ENCODE measurements at places on chromosomes 12 and 14.

DNA sequence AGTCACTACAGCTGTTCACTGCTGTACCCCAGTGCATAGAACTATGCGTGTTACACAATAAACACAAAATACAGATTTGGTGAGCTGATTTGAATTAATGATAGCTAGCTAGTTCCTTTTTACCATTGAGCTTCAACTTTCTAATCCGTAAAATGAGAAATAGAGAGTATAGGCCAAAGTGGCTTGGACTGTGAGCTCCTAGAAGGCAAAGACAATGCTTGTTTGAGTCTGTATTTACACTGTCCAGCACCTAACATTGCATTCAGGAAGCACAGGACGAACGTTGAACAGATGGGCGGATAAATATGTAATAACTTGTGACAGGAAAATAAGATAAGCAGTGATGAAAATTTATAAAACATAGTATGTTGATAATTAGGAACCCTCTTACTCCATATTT lies 31.5 kb downstream of the SLC17A8 start:
- no peak for DNase-seq

GRCh38 chr12:89357297-89357730 lies 5.0 kb upstream of the DUSP6 start:
- no peak for DNase-seq

DNA sequence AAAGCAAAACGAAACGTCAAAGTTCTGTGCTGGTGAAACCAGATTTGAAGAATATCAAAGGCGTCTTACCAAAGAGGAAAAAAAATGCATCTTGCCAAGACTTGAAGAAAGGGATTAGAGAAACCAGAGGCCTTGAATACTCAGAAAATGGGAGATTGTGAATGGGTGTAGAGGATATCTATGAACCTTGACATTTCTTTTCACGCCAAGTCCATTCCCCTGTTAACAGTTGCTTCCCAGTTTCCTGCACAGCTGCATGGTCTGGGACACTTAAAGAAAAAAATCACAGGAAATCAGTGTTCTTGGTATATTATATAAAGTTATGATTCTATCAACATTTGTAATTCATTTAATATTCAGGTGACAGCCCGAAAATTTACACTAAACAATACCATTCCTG lies 1.4 kb upstream of the GTF2A1 start:
- no peak for DNase-seq

DNA sequence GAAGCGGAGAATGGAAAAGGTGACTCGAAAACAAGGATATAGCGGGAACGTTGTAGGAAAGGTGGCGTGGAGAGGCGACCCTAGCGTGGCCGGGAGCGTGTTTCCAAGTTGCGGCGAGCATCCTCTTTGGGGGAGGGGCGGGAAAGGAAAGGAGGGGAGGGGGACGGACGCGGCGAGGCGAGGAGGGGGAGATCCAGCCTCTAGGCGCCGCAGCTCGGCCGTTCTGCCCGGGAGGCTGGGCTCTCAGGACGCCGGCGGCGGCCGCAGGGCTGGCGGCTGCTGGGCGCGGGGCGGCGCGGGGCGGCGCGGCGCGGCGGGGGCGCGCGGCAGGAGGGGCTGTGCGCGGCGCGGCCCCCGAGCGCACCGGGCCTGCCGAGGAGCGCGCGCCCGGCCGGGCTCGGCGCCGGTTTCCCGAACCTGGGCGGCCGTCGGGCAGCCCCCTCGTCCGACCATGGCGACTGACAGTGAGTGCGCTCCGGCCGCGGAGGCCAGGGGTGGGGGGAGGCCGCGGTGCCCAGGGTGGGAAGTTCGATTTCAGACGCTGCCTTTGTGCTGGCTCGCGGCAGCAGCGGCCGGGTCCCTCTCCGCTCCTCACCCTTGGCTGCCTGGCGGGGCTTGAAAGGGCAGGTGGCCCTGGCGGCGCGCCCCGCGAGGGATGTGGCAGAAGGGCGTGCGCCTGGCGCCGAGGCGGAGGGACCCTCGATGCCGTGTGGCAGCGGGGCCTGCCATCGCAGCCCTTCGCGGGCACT lies 50.3 kb downstream of the SNAPC1 start:
- DNase-seq = no peak

DNA sequence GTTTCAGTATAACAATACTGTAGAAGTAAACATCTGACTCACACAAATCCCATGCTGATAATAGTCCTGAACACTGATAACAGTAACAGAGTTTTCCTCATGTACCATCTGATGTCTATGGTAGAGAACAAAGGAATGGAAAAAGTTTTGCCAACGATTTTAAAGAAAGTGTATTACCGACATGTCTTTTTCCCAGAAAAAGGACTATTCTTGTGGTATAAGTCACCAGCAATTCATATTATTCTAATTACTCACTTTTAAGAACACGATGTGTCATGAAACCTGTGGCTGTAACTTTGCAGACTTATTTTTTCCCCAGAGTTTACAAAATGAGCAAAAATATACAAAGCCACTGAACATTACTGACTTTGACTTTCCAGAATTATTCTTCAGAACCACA lies 40.1 kb upstream of the DCN start:
- no peak for DNase-seq

GRCh38 chr12:3882896-3883564 lies 9.8 kb upstream of the PARP11 start:
- no peak for DNase-seq
